ENCODE measurements at places on chromosomes 7 and 10. TPM values are rescaled to one million over a fixed set of nuclear protein-coding genes. Genes with fewer than 3 reads are reported as not detected.

The ANKRD61 gene
- total RNA-seq: not detected

GRCh38 chr10:17175551-17175950, 25.9 kb downstream of the TRDMT1 start:
- no peaks in the 10 kb centered on the region for H3K27me3 ChIP-seq
- no peaks in the 10 kb centered on the region for H3K4me1 ChIP-seq
- H3K4me3 ChIP-seq: peak overlapping the region; percentile 15

The MAPK8 gene
- total RNA-seq: 54.3 TPM

The CFTR gene
- total RNA-seq: not detected

DNA sequence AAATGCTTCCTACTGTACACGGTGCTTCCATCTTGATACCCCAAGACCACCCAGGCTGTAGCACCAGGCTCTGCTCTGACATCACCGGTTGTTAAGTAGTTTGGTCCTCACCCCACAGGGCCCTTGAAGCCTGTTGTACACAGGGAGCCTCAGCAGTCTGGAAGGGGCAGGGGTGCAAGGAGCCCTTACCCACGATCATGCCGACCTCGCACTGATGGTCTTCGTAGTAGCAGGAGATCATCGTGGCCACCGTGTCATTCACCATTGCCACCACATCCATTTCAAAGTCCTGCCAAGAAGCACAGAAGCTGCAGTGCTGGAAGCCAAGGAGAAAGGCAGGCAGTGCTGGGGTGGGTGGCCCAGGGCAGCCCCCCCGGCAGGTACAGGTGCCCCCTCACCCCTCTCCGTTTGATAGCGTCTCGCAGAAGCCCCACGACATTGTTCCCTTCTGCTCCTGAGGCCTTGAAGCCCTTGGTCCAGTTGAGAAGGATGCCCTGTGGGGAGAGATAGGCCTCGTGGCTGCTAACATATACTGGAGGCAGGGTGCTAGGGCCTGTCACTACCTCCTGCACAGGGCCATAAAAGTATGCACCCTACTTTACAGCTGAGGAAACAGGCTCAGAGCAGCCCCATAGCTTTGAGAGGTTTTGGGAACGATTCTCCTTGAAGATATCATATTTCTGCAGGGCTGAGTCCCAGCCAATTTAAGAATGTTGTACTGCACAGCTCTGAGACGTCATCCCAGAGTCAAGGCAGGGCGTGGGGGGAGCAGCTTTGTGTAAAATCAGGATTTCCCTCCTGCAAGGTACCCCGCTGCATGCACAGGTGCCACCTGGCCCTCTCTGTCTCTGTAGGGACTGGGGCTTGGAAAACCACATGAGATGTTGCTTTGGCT, 8.7 kb upstream of the MYL7 start:
- H3K4me1 ChIP-seq: peaks cover 28% of the 10 kb centered on the region
- H3K36me3 ChIP-seq: no peaks in the 10 kb centered on the region
- DNase-seq: no peak
- no peak overlapping the region for H3K27ac ChIP-seq
- no peak overlapping the region for H3K4me3 ChIP-seq
- no peaks in the 10 kb centered on the region for H3K27me3 ChIP-seq

GRCh38 chr10:71599518-71599917, 120.1 kb downstream of the C10orf105 start:
- H3K4me1 ChIP-seq: peaks cover 27% of the 10 kb centered on the region
- H3K27me3 ChIP-seq: no peaks in the 10 kb centered on the region
- no peak overlapping the region for H3K4me3 ChIP-seq
- peak overlapping the region; percentile 86 for H3K27ac ChIP-seq
- H3K36me3 ChIP-seq: no peaks in the 10 kb centered on the region

DNA sequence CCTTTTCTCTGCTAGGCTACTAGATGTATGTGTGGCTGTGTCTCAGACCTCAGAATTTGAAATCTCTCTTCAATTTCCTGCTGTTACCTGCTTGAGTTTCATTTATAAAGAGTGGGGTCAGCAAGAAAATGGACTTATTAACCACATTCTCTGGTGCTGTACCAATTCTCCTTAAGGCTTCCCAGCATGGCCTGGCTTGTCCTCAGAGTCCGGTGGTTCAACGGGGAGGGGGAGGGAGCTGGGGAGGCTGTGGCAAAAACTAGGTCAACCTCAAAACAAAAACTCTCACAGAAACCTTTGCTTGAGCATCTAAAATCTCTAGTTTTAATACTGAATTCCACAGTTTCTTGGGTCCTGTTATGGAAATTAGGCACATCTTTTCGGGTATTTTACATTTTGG, 389.1 kb upstream of the COBL start:
- no peaks in the 10 kb centered on the region for H3K4me1 ChIP-seq
- no peak overlapping the region for H3K27ac ChIP-seq
- H3K27me3 ChIP-seq: no peaks in the 10 kb centered on the region
- DNase-seq: no peak
- no peak overlapping the region for H3K4me3 ChIP-seq

Data from vagina (tissue), 2 donors.